ENCODE measurements at places on chromosomes 11 and 22.

DNA sequence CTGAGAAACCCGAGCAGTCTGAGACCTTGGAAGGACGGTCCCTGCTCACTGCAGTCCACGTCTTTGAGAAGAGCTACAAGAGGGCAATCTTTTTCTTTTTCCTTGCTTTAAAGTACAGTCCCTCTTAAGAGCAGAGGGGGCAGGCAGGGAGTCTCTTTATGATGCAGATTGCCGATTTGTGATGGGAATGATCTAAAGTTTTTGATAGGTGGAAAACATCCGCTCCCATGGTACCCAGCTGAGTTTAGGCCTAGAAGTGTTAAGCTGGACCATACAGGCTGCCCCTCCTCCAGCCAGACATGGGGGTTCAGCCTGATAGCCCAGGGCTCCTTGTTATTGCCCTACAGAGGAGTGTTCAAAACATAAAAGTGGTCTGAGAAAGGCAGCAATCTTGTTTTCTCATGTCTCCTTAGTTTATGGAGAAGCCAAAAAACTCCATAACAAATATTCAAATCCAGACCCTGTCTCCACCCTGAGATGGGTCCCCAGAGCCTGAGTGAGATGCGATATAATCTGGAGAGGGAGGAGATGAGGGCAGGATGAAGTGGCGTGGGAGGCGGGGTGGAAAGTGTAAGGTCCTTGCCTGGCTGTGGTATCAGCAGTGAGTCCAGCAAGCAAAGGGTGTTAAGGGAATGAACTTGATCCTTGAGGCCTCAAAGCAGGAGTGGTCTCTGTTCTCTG lies 135.1 kb downstream of the FDX1 start:
- no peak for DNase-seq

GRCh38 chr11:65891219-65892136 lies 1.0 kb downstream of the CCDC85B start:
- DNase-seq: peak; percentile 79

DNA sequence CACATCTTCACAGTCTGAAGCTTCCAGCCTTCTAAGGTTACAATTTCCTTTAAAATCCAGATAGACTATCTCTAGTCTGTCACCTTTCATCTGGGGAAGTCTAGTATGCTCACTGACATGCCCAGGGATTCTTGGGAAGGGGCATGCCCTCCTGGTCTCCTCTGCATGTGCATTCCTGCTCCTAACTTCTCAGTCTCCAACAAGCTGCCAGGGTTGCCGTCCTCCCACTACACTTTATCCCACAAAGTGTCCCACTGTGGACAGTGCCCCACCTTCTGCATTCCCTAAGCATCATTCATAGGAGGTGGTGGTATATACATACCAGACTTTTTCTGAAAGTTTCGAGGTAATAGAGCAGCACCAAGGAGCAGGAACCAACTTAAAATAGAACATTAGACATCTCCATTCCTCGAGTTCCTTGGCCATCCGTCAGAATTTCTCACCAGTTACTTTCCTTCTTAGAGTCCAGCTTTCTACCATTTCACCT lies 28.7 kb downstream of the EIF3F start:
- no peak for DNase-seq

DNA sequence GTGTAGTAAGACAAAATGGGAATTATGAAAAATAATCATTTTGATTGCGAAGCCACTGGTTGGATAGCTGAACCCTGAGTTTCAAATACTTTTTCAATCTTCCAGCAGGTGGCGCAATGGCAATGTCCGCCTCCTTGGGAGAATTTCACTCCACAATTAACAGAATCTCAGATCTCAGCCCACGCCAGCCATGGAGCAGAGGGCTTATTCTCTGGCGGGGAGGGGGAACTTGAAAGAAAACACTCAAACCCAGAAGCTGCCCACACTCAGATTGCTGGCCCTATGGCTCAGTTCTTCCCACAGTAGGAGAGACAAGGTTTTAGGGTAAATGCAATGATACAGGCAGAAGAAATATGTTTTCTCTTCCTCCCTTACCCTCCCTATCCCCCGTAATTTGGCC lies 38.7 kb upstream of the RCN1 start:
- peak; percentile 23 for DNase-seq

DNA sequence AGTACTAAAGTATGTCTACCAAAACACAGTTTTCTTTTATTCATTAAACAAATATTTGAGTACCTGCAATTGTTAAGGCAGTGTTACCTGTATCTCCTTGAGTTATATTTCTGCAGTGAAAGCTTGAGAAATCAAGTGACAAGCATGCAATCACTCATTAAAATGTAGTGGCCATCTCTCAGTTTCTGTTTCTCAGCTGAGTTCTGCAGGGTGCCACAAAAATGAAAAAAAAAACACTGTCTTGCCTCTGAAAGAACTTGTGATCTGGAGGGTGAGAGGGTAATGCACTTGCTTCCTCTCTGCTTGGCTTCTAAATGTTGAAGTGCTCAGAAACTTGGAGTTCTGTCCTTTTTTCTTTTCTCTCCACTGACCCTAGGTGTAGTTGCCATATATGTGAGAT lies 6.8 kb downstream of the QSER1 start:
- no peak for DNase-seq

DNA sequence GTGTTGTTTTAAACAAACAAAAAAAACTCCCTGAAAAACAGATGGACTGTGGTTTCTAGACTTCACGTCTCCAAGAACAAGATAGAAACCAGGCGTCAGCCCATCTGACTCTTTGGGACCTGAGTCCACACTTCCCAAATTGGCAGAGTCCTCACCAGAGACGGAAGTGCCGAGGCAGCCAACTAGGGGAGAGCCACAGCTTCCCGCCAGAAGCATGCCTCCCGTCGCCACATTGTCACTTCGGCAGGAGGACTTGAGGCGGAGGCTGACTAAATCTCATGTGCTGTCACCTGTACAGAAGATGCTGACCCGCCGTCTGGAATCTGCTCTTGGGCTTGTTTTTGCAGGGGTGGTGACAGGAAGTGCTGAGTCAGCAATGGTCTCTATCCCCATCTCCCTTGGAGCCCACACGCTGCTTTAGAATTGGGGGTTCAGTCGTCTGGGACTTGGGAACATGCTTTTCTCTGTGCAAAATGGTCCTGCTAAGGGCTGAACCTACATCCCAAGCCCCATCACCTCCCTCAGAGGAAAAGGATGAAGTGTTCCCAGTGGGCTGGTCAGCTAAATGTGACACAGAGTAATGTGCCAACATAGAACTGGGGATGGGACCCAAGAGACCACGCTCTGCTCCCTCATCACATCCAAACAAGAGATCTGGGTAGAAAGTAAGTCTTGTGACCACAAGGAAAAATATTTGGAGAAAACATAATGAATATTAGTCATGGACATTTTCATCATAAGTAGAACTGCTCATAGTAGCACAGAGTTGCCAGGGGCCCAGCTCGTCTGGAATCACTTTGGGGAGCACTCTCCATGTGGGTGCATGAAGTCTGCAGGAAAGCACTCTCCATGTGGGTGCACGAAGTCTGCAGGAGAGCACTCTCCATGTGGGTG lies 152.9 kb downstream of the SNX19 start:
- DNase-seq: no peak

DNA sequence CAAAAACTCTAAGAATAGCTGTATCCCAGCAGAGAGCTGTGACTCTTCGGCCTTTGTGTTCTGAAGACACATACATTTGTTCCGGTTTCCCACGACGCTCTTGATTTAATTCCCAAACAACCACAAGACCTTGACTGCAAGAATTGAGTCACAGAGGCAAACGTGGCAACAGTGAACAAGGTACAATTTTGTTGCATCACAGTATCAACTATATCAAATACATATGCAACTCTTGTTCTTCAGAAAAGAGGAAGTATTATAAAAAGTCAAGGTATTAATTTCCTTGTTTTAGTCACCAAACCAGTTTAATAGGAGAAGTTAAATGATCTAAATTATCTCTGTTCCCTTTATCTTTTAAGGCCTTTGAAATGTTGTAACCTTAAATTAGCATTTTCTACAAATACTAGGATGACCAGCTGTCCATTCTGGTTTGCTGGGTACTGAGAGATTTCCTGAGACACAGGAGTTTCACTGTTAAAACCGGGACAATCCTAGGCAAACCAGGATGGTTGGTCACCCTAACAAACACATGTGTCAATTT lies 11.1 kb downstream of the HPS5 start:
- no peak for DNase-seq

DNA sequence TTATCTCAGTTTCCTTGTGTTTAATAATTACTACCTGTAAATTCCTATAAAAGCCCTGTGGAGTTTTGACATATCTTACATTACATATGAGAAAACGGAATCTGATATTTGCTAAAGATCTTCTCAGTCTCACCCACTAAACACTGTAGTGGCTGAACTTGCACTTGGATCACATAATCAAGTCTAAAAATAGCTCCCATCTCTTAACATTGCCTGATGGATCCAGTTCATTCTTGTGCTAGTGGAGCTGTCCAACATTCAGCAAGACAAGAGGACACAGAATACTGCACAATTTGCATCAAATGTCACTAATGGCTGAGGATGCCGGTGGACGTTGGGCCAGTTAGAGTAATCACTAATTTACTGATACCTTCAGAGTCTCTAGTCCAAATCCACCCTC lies 569.9 kb upstream of the ANO5 start:
- no peak for DNase-seq

- DNase-seq: no peak
Measured at GRCh38 chr22:33350491-33350890, 292.3 kb upstream of the SYN3 start.

GRCh38 chr11:120977266-120978137 lies 46.4 kb upstream of the TBCEL start:
- no peak for DNase-seq

DNA sequence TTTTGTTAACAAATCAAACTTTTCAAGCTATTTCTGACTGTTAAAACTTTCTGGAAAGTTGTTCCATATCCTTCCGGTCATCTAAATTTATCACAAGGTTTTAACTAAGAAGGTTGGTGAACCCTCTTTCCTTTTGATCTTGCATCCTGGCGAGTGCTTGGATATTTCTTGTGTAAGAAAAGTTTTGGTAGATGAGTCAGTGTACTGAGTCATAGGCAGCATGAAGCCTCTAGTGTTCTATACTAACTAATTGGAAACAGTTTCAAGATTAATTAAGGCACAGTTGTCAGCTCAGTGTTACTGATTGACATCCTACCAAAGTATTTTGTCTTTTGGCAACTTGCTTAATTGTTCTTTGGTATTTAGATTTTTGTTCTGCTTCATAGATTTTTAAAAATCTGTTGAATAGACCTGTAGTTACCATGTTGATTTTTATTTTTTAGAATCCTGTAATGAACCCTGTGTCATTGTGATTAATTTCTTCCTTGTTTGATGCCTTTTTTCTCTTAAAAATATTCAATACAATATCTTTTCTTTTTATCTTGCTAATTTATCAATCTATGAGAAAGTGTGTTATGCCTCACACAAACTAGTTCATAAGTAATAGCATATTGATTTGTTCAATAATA lies 38.0 kb downstream of the METTL15 start:
- DNase-seq: no peak

GRCh38 chr11:62427630-62428233 lies 8.9 kb downstream of the SCGB1A1 start:
- no peak for DNase-seq

GRCh38 chr22:17960695-17961445 lies 63.5 kb downstream of the MICAL3 start:
- DNase-seq: no peak

GRCh38 chr11:129308241-129308865 lies 67.3 kb upstream of the BARX2 start:
- DNase-seq: no peak

DNA sequence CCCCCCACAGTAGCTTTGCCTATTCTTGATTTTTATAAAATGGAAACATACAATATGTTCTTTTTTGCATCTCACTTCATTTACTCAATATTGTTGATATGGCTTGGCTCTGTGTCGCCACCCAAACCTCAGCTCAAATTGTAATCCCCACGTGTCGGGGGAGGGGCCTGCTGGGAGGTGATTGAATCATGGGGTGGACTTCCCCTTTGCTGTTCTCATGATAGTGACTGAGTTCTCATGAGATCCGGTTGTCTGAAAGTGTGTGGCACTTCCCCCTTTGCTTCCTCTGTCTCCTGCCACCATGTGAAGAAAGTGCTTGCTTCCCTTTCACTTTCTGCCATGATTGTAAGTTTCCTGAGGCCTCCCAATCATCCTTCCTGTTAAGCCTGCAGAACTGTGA lies 431.3 kb downstream of the MN1 start:
- DNase-seq: no peak

- no peak for DNase-seq
Measured at GRCh38 chr11:95728790-95729189, 60.8 kb downstream of the FAM76B start.

DNA sequence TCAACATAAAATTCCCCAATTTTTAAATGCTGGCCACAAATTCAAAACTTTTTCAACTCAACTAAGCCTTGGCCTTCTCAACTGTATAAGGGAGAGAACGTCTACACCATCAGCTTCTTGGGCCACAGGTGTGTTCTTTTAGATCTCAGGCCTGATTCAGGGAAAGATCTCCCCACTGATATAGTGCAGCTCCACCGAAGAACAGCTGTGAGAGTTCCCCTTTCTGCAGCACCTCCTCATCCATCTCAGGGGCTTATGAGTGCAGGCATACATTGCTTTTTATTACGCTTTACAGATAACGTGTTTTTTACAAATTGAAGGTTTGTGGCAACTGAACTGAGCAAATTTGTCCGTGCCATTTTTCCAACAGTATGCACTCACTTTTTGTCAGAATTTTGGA lies 8.0 kb upstream of the CD82 start:
- no peak for DNase-seq

- DNase-seq: peak; percentile 85
Measured at GRCh38 chr22:19970479-19971275, 29.1 kb upstream of the TXNRD2 start.

- no peak for DNase-seq
Measured at GRCh38 chr11:2519517-2519861, 74.7 kb downstream of the KCNQ1 start.

- DNase-seq: no peak
Measured at GRCh38 chr11:19519912-19520641, 192.6 kb upstream of the NAV2 start.

All from 8988T (cell line).